ENCODE measurements at places on chromosomes 12 and 14.

- no peak for DNase-seq
Observed at GRCh38 chr12:14290951-14291350, 74.5 kb upstream of the ATF7IP start.

DNA sequence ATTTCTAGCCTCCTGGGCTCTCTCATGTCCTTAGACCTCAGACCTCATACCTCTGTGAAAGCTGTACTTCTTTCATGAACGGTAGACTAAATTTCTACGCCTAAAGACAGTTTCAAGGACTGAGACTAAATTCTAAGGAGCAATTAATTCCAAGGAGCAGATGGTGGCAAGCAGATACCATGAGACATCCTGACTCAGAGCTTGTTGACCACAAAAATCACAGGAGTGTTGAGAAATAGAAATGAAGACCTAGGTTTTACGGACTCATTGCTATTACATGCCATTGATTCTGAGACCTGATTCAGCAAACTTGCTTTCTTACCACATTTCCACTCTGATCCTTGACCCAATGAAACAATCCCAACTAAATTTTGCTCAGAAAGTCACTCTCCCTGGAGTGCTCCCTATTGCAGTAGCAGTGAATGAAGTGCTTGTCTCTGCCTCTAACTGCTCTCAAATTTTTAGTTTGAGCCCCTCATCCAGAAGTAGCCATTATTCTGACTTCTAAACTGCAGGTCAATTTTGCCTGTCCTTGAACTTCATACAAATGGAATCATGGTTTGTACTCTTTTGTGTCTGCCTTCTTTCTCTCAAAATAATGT is 52.0 kb downstream of the PEX5 start:
- no peak for DNase-seq

DNA sequence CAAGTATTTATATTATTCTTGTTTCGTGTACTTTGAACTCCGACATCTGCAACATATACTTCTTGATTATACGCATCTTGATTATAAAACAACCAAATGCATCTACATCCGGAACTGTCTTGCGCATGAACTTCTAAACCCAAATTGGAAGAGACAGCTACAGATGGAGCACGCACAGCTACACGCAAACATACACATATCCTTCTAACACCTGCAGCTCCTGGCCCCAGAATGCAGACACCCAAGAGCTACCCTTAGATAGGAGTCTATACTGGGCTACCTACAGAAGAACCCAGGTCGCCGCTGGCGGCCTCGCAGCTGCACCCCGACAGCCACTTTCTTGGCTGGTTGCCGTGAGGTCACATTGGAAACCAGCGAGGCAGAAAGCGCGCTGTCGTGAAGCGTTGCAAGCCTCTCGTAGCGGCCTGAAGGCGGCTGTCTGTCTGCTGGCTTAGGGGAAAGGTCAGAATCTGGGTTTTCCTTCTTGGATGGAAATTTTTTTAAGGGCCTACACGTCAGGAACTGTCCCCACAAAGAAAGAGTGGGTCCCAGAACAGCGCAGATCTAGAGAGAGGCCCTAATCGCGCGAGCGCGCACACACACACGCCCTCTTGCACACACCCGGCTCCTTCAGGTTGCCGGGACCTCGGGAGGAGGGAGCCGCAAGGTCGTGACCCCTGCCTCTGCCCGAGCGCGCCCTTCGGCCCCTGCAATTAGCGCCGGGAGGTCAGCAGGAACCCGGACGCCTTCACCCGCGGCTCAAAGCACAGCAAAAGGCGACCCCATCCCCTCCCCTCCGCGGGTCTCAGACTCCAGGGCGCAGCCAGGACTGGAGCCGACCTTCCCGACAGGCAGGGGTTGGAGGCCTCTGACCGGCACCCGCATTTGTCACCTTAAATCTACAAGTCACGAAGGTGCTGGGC is 17.0 kb downstream of the TBX3 start:
- peak; percentile 65 for DNase-seq

GRCh38 chr12:45075587-45076282 is 24.8 kb upstream of the DBX2 start:
- no peak for DNase-seq

DNA sequence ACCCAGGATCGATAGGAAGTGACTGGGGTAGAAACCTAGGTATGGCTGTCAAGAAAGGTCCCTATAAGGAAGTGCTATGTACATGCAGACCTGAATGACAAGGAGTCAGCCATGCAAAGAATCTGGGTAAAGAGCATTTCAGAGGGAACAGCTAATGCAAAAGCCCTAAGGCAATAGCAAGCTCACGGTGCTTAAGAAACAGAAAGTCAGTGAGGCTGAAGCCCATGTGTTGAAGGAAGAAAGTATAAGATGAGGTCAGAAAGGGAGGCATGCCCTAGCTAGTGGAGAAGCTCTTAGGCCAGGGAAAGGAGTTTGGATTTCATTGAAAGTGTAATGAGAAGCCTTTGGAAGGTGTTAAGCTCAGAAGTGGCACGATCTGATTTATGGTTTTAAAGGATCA is 6.0 kb upstream of the ADCY6 start:
- DNase-seq: no peak

DNA sequence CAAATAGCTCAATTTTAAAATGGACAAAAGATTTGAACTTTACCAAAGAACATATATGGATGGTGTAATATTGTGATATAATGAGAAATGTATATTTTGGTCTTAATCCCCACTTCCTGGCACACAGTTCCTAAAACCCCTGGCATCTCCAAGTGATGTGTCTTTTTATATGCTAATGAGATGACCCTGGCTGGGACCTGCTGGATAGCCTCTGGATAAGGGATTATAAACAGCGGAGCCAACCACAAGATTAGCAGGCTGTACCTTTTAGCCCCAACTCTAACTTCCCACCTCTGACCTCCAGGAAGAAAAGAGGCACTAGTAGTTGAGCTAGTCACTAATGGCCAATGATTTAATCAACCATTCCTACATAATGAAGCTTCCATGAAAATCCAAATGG is 130.0 kb downstream of the DPF3 start:
- no peak for DNase-seq

Measured in mesothelial cell of epicardium (in vitro differentiated cells).